ENCODE measurements at places on chromosomes 2 and 18.

DNA sequence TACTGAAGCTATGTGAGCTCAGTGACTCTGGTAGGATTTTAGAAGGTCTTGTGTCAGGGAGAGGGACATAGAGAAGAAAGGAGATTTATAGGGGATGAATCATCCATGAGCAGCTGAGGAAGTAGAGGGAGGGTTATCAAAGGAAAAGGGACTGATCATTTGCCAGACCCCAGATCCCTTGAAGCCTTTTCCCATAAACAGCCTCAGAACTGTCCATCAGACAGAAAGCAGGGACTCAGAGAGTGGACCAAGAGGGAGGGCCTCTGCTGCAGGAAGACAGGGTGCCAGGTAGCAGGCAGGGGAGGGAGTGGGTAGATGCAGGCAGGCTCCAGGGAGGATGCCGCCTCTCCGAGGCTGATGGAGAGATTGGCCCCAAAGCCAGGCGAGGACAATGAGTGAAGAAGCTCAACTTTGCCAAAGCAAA is 133.9 kb downstream of the TNS1 start:
- DNase-seq = no peak

GRCh38 chr2:237697586-237698357 is 70.4 kb downstream of the LRRFIP1 start:
- no peak for DNase-seq

DNA sequence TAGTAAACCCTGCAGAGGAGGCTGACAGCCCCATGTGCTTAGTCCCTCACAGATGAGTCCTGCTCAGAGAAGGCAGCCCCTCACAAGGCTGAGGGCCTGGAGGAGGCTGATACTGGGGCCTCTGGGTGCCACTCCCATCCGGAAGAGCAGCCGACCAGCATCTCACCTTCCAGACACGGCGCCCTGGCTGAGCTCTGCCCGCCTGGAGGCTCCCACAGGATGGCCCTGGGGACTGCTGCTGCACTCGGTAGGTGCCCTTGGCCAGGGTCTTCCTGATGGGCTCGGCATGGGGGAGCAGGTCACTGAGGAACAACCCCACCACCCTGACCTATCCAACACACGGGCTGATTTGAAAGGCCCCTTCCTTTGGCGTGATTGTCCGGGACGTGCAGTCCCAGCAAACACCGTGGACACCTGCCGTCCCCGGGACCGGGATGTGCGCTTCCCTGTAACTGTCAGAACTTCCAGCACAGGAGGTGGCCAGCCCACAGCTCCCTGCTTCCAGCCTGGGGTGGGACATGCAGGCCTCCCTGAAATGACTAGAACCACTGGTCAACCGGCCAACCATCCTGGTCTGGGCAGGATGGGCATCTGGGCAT is 38.6 kb downstream of the MLPH start:
- no peak for DNase-seq

- no peak for DNase-seq
Measured at GRCh38 chr2:33205693-33206434, 259.1 kb downstream of the LTBP1 start.

DNA sequence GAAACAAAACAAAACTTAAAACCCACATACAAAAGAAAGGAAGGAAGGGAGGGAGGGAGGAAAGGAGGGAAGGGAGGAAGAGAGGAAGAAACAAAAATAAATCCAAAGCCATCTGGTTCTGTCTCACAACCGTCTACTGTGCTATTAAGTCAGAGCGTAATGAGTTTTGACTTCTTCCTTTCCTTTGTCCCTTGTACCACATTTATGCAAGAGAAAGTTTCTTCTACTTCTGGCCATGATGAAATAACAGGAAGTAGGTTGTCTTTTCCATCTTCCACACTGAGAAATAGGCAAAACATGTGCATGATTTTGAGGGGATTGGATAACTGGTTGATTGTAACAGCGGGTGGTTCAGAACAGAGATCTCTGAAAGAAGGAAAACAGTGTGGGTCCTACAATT is 121.4 kb downstream of the CTAGE1 start:
- DNase-seq = no peak

DNA sequence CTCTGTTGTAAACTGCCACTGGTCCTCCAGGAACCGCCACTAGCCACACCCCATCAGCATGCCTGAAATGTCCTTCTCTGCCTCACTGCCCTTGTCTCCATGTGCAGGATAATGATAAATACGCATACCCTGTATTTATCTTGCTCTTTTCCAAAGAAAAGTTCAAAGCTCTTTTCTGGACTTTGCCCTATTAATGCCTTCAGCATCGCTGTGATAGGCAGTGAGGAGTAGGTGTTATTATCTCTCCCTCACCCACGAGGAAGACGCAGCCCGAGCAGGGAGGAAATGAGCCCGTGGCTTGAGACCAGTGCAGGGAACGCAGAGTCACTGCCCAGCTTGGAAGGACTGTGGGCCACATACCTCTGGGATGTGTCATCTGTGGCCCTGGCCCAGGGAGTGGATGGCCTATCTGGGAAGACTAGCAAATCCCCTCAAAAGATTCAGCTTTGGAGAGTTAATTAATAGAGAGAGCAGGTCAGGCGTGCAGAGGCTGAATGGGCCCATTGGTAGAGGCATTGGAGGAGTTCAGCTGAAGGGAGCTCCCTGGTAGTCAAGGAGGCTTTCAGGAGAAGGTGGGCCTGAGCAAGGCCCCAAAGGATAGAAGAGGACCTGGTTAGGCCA is 39.5 kb upstream of the MCFD2 start:
- DNase-seq = no peak

- no peak for DNase-seq
Measured at GRCh38 chr2:193695367-193695766, 1500.6 kb upstream of the TMEFF2 start.

DNA sequence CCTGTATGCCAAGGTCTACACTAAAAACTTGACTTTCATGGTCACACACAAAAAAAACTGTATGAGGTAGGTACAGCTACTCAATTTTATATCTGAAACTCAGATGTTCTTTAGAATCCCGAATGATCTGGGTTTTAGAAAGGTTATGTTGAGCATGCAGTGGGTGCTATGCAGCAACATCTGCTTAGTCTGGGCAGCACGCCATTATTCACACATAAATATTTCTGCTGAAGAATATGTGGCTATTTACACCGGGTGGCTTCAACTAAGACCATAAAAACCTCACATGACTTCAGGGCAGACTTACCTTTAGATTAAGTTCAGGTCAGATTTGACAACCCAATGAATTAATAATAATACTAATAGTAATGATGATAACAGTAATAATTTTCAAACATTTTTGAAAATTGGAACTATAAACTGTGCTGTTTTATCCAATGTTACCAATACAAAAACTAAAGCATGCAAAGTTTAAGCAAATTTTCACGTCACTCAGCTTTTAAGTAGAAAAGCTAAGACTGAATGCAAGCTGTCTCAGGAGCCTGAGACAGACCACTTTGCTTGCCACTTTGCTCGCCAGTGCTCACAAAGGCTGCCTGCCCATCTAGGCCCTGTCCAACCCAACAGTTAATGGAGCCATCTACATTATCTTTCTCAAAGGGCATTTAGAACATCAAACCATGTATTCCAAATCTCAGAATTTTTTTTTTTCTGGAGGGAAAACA is 292.0 kb downstream of the CNTNAP5 start:
- no peak for DNase-seq

GRCh38 chr2:27133195-27133875 is 1.1 kb downstream of the PREB start:
- DNase-seq = no peak

DNA sequence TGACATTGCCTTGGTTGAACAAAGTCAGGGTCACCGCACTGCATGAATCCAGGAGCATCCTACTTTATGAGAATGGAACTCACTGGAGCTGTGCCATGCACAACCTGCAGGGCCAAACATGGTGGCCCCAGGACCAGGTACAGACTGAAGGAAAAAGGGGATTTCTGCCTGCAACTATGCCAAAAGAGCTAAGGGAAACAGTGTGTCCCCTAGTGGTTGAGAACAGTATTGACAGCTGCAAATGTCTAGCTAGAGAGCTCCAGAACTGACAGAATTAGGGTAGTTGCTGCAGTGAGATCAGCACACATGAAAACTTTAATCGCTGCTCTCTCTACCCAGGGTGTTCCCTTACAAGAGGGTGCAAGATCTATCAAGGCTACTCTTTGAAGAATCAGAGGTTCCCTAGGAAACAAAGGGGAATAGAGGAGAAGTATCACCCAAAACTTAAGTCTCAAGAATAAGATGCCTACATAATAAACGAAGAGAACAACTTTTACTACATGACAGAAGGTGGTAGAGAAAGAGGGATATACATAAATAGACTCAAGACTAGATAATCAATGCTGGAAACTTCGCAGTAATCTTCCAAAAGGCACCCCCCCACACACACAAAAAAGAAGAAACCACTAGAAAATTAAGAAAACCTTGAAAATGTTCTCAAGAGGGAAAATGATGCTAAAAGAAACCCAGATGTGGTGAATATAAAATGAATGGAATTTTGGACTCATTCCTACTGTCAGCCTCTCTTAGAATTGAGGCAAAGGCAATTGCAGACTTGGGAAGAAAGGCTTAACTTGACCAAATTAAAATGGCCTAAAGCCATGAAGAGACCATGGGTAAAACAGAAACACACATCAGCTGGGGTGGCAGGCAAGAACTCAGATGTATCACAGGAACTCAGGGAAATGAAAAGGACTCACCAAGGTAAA is 43.6 kb upstream of the IHH start:
- no peak for DNase-seq

DNA sequence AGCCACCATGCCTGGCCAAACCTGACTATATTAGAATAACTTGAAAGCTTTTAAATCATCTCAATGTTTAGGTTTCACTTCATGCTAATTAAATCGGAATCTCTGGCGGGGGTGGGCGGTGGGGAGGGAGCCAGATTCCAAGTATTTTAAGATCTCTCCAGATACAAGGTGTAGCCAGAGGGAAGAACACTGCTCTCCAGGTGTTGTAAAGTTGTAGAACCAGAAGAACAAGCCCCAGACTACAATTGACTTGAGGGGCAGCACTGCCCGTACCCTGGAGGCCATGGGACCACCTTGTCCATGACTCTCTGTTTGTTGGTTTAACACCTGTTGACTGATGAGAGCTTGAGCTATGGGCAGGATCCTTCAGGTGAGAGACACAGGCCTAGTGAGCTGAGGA is 33.1 kb upstream of the GTF2A1L start:
- no peak for DNase-seq

DNA sequence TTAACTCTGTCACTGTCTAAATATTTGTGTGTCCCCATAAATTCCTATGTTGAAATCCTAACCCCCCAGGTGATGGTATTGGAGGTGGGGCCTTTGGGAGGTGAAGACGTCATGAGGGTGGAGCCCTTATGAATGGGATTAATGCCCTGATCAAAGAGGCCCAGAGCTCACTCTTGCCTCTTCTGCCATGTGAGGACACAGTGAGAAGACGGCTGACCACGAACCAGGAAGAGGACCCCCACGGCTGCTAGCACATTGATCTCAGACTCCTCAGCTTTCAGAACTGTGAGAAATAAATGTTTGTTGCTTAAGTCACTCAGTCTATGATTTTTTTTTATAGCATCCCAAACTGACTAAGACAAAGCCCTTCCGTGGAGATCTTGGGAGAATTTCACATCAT is 71.2 kb downstream of the BCL2L11 start:
- DNase-seq = no peak

GRCh38 chr2:45930396-45930792 is 278.9 kb downstream of the PRKCE start:
- no peak for DNase-seq

DNA sequence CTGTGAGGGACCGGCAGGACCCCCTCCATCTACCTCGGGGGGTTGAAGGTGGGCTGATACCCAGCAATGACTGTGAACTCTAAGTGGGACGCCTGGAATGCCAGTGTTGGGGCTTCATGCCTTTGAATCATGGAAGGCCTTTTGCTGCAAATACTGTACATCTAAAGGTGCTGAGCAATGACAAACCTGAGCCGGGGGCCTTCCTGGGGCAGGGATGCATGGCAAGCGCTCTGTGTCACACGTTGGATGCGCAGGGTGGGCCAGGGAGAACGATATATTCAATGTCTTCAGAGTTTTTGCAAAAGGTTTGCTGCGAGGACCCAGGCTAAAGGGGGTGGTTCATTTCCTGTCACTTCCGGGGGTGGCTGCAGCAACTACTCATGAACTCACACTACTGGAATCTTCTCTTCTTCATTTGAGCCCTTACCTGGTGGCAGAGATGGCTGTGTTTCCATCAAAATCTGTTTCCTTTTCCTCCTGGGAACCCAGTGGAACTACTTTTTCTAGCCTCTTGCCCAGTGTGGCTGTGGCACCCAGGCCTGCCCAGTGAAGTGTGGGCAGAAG is 24.1 kb upstream of the INHBB start:
- no peak for DNase-seq

DNA sequence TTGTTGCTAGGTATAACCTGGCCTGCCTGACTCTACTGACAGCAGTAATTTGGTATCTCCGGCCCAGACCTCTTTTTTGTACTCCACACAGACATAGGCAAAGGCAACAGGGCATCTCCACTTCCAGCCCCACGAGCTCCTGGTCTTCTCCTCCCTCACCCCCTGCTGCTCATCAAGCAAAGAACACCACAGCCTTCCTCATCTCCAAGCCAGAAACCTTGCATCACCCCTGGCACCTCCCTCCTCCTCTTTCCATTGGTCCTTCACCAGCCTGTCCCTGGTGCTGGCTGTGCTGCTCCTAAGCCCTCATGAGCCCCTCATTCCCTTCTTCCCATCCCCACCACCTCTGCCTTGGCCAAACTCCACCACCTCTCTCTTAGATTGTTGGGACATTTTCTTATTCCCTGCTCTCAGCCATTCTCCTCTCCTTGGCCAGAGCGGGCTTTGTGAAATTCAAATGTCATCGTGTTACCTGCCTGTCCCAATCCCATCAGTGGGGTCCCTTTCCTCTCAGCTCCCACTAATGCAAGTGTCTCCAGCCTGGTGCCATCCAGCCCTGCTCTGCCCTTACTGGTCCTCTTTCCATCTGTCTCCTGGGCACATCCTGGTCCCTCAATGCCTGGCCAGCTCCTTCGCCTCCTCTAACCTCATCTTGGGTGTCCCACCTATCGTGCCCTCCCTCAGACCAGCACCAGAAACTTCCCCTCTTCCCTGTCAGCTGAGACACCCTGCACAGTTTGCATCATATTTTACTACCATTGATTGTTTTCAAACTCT is 77.4 kb downstream of the INHBB start:
- no peak for DNase-seq

DNA sequence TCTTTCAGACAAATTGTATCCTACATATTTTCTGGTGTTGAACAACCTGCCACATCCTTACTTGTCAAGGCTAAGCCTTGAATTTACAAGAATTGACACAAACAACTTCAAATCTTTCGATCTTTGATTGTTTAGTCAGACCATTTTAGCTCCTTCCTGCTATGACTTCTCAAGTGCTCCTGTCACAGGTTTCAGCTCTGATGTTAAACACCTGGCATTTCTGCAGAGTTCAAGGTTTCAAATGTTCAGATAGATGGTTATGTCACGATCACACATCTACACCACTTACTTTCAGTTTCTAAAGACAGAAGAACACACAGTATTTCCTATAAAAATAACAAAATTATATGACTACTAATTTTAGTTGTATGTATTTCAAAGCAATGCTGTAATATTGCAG is 84.0 kb downstream of the RND3 start:
- DNase-seq = no peak

Measured in activated T-helper 1 cell treated with anti-CD3 and anti-CD28 coated beads, Interleukin-2, amount 50 U/mL, for 16 hours (primary cell).